CD4-positive, alpha-beta T cell treated with Interleukin-10 for 1 hour (primary cell): ENCODE measurements at places on chromosomes 13 and 19.

GRCh38 chr13:110340812-110341444, 33.8 kb downstream of the COL4A2 start:
- peak; percentile 37 for DNase-seq

DNA sequence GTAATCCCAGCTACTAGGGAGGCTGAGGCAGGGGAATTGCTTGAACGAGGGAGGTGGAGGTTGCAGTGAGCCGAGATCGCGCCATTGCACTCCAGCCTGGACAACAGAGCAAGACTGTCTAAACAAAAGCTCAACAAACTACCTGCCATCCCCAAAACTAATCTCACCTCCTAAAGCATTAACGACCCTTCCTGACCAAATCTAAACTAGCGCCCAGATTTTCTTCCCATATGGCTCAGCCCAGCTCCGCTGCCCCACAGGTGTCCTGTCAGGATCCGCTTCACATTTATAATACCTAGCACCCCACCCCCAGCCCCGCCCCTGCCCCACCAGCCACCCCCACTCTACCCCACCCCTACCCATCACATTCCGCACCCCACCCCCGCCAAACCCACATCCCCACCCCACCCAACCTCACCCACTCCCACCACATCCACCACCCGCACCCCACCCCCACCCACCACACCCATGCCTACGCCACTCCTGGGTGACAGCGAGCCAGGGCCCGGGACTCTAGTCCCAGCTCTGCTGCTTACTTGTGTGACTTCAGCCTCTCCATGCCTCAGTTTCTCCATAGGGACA, 599 bp downstream of the C19orf12 start:
- peak; percentile 74 for DNase-seq

DNA sequence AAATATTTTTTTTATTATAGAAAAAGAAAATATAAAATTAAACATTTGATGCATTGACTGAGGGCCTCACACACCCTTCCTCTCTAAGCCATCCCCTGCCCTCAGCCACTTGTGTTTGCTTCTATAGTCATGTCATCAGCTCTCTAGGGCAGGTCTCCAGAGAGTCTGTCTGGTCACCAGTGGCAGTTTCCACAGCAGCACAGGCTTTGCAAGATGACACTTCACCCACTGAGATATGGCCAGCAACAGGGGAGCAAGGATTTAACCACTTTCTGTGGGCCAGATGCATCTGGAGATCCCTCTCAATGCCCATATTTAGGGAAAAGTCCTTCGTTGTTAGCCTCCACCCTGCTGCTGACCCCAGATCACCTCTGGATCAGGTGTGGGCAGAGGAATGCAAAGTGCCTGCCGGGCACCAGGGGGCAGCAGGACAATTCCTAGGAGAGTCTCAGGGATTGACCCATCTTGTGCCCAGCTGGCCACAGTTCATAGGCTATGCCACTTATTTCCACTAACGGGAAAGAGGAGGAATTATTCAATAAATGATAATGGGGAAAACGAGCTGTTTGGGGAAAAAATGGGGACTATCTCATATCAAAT, 4.8 kb downstream of the ABCC4 start:
- DNase-seq = peak; percentile 30

GRCh38 chr13:85638265-85638664, 161.0 kb downstream of the SLITRK6 start:
- DNase-seq = no peak

DNA sequence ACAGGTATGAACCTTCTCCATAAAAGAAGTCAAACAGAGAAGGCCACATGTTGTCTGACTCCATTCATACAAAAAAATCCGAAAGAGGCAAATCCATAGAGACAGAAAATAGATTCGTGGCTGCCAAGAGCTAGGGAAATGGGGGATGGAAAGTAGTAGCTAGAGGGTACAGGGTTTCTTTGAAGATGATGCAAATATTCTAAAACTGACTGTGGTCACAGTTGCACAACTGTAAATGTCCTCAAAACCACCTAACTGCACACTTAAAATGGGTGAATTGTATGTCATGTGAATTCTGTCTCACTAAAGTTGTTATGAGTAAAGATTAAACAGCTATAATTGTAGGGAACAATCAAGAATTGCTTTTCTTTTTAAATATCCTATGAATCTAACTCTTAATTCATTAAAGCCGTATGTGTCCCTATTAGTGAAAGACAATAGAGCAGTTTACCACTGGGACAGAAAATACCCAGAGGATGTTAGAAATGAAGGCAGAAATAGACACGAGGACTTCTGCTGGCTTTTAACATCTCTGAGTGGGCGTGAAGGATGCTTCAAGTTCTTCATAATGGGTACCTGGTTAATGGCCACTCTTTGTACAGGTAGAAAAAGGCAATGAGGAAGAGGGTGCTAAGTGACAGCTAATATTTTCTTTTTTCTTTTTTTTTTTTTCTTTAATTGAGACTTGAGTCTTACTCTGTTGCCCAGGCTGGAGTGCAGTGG, 21.2 kb downstream of the INSR start:
- DNase-seq = no peak

GRCh38 chr19:17025991-17026658, 485 bp downstream of the CPAMD8 start:
- DNase-seq = peak; percentile 9

GRCh38 chr19:39254531-39255345, 6.1 kb upstream of the IFNL4 start:
- no peak for DNase-seq

DNA sequence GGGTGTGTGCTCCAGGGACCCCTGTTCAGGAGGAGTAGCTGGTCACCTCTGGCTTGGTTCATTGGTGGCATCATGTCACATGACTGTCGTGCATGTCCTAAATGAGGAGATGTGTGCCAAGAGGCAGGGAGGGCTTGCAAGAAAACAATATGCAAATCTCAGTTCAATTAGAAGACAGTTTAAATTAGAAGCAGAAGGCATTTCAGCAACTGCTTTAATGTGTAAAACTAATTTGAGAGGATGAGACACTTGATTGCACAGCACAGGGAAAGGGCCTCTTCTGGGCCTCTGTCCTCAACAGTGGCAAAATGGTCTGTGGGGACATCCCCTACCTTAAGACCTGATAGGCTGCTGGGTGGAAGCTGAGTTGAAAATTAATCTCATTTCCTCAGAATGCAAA, 54.6 kb downstream of the SPATA13 start:
- no peak for DNase-seq

DNA sequence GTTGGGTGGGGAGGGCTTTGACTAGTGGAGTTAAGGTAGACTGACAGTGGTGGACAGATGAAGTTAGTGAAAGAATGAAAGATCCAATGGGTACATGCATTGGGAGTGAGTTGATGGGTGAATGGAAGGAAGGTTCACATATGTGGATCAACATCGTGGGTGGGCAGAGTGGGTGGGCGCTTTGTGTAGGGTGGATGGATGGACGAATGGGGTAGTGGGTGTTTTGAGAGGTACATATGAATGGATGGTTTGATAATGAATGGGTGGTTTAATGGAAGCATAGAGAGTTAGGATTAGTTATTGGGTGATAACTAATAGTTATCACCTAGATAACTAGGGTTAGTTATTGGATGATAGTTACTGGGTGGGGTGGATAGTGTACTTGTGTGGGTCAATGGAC, 11.5 kb downstream of the ZSWIM4 start:
- no peak for DNase-seq

DNA sequence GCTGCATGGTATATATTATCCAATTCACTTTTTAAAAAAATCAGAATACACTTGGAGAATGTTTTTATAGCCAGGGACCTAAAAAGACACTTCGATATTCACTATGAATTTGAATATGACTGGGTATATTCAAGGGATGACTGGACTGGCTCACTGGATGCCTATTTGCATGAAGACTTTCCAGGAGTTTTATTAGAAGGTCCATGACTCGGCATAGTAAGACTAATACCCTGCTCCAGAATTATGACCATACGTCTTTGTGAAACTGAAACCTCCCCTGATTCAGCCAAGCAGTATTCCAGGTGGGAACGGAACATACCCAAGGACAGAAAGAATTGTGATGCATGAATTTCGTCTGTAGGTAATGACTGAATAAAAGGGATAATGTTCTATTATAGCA, 3.9 kb upstream of the FAM216B start:
- no peak for DNase-seq

GRCh38 chr13:43239275-43239840, 216.0 kb downstream of the DNAJC15 start:
- DNase-seq = no peak

GRCh38 chr19:54707962-54708361, 16.3 kb upstream of the KIR3DL3 start:
- peak; percentile 18 for DNase-seq

DNA sequence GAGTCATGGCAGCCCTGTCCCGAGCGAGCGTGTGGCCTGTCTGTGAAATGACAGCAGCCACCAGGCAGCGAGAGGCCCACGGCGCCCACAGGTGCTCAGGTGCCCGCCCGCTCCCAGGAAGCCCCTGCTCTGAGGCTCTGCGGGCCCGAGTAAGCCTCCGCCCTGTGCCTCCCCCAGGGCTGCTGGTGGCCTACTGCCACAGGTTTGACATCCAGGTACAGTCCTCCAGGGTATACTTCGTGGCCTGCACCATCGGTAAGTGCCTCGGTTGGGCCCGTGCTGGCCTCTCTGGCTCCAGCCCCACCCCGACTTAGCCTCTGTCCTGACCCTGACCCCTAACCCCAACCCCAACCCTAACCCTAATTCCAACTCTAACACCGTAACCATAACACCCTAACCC, 15.0 kb upstream of the TMPRSS9 start:
- DNase-seq = no peak

GRCh38 chr13:109667056-109667455, 119.3 kb downstream of the IRS2 start:
- no peak for DNase-seq

DNA sequence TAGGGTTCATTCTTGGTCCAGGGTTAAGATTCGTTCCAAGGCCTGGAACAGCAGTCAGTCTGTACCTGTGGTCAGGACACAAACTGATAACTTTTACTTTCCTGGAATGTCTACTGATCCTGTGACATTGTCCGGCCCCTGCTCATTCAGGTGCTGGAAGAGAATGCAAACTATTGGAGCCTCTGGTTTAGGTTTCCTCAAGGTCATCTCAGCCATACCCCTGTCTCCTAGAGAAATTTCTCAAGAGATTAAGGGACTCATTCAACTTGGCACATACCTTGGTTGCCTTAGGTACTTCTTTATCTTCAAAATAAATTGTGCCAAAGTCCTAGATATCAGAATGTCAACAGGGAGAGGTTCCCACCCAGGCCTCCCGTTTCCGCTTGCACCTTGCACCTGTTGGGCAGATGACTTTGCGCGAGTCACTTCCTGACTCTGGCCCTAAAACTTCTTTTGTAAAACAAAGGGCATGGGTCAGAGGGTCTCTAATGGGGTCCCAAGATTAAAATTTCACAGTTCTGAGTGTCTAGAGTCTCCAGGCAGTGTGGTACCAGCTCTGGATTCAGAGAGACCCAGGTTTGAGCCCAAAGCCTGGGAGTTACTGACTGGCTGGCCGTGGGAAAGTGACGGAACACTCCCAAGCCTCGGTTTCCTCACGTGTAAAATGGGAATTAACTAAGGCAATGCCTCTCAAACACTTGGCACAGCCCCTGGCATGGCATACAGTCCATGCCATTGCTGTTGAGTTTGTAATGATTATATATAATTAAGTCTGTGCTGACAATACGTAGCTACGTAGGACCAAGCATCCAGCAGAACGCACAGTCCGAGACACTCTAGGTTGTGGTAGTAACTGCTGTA, 25.8 kb upstream of the CYP2S1 start:
- no peak for DNase-seq

DNA sequence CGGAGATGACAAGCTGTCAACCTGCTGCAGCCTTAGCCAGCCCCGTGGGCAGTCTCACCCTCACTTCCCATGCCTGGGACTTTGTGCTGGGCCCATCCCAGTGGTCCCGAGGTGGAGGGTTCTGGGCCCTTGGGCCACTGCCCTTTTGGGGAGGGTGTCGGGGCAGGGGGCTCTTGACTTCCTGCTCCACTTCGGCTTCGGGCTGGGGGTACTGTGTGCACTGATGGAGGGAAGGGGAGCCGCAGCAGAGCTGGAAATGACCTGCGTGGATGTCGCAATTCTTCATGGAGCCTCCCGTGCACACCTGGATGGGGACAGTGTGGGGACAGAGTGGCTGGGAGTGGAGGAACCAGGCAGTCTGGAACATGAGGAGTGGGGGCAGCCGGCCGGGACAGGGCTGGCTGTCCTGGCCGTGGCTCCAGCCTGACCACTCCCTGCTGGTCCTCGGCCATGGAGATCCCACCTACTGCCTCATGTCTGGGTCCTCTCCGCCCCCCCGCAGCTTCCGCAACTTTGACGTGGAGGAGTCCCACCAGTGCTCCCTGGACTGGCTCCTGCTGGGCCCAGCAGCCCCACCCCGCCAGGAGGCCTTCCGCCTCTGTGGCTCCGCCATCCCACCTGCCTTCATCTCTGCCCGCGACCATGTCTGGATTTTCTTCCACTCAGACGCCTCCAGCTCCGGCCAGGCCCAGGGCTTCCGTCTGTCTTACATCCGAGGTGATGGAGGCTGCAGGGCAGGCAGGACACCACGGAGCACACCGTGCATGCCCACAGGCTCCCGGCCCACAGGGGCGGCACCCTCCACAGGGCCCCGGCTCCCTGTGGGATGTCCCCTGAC, 10.2 kb downstream of the LRP3 start:
- no peak for DNase-seq

DNA sequence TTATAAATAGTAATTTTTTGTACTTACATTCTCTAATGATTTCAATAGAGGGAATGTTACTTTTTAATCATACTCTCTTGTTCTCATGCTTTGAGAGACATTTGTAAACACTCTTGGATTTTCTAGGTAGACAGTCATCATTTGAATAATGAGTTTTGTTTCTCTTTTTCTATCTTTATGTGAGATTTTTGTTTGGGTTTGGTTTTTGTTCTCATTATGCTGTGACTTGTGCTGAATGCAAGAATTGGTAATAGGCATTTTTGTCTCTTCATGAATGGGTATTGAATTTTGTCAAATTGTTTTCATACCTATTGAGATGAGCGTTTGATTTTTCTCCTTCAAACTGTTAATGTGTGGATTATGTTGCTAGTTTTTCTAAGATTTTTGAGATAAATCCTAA, 56.8 kb upstream of the GPR183 start:
- no peak for DNase-seq

GRCh38 chr13:34942732-34943435, 814 bp downstream of the NBEA start:
- DNase-seq = peak; percentile 5

GRCh38 chr13:98293103-98293502, 116.0 kb upstream of the RNF113B start:
- DNase-seq = no peak

- DNase-seq = no peak
Observed at GRCh38 chr13:106234636-106235035, 300.8 kb downstream of the EFNB2 start.
